ENCODE measurements at places on chromosomes 5 and 9.

GRCh38 chr5:52710972-52711596 is 76.6 kb upstream of the ITGA1 start:
- DNase-seq, result no peak

- DNase-seq, result no peak
Observed at GRCh38 chr9:113538131-113538530, 74.6 kb downstream of the RGS3 start.

DNA sequence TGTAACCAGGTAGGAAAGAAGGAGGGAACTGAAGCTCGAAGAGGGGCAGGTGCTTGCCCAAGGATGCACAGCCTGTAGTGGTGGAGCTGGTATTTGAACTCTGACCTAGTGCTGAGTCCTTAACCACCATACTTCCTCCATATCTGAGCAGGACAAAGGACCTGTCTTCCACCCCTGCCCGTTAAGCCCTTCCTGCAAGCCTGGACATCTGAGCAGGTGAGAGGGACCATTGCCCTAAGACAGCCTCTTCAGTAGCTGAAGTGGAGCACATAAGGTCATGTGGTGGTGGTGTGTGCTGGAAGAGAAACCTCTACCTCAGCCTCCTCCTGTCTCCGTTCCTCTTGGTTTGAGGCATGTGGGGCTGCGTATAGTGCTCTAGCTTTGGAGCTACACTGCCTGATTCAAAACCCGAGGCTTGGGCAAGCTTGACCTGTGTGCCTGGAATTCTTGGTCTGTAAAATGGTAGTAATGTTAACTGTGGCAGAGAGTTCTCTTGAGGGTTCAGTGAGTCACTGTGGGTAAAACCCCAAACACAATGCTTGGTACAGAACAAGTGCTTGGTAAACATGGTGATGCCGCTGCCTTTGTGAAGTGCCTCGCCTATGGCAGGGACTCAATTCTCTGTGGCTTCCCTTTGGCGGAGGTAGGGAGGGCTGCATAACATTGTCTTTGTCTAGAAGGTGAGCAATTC is 7.4 kb downstream of the GALNT10 start:
- no peak for DNase-seq

GRCh38 chr5:180613188-180613813 is 22.0 kb upstream of the SCGB3A1 start:
- DNase-seq, result no peak

- DNase-seq, result no peak
Observed at GRCh38 chr5:94702729-94703128, 84.3 kb downstream of the SLF1 start.

- no peak for DNase-seq
Observed at GRCh38 chr5:143707806-143708205, 104.2 kb upstream of the HMHB1 start.

GRCh38 chr9:83153030-83153429 is 90.1 kb upstream of the RASEF start:
- DNase-seq, result no peak

GRCh38 chr5:10266839-10267238 is 16.8 kb downstream of the CCT5 start:
- no peak for DNase-seq

GRCh38 chr5:124819201-124819600 is 72.8 kb upstream of the ZNF608 start:
- no peak for DNase-seq

GRCh38 chr9:15146268-15146700 is 160.7 kb downstream of the TTC39B start:
- DNase-seq, result peak; percentile 79

GRCh38 chr5:178216088-178216534 is 11.8 kb downstream of the HNRNPAB start:
- no peak for DNase-seq

GRCh38 chr5:142057697-142058056 is 44.9 kb upstream of the GNPDA1 start:
- no peak for DNase-seq

GRCh38 chr9:110769667-110770066 is 101.1 kb downstream of the MUSK start:
- no peak for DNase-seq

GRCh38 chr9:137973829-137974416 is 96.3 kb downstream of the CACNA1B start:
- DNase-seq, result no peak

DNA sequence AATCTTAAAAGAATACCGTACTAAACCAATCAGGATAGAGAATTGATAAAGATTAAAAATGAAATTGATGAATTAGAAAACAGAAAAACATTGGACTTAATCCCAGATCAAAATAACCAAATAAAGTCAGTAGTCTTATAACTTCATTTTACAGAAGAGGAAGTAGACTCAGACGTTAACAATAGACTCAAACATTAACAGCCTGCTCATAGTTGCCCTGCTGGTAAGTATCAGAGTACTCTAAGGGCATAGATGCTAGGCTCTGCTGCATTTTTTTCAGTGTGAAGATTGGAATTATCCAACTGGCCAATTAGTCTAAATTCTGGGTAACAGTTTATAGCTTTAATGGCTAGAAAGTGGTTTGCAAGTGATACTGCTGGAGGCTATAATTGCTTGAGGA is 42.9 kb downstream of the ADGRV1 start:
- no peak for DNase-seq

DNA sequence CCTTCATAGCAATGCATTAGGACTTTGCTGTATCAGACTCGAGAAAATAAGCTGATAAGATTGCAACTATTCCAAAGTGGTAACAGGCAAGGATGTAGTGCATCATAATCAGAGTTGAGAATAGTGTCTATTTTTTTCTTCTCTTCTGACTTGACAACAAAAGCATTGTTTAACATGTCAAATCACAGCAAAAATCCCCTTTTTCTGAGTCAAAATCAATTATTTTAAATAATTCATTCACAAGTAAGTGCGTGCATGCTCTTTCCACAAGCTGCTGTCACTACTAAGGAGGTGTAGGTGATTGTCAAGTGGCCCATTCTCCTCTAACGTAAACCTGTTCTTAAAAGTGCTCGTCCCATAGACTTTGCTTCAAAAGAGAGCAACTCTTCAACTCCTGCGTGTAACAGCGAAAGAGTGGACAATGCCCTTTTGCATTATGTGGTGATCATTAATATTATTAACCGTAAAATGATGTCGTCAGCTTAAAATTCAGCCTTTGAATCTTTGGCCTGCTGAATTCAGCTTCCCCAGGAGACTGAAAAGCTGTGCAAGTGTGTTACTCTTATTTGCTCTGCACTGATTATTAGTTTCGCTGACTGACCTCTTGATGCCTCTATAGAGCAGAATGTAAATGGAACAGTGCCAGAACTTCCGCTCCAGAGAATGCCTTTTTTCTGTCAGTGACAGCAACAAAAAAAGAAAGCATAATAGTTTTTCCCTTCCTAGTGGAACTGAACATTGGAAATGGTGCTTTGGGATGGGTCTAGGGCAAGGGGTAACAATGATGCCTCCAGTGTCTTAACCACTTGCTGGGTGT is 680.8 kb upstream of the SEMA6A start:
- no peak for DNase-seq

DNA sequence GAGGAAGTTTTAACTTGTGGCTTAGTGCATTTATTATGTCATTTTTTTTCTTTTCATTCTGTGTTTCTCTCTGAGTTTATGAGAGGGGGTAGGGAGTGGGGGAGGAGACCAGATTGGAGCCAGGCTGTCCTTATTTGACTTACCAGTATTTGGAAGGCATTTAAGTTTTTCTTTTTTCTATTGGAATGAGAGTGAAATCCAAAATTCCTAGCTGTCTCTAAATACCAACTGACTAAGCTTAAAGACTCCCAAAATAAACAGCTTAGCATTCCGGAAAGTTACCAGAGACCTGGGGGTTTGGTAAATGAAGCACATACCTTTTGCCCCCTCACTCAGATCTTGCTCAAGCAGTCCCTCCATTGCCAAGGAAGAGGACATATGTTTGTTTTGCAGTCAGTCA is 581.9 kb upstream of the BRINP1 start:
- DNase-seq, result no peak

GRCh38 chr9:73023025-73023541 is 70.2 kb upstream of the ALDH1A1 start:
- DNase-seq, result peak; percentile 43

GRCh38 chr5:149358294-149358651 is 427 bp downstream of the PCYOX1L start:
- DNase-seq, result no peak

GRCh38 chr5:37206736-37207135 is 42.4 kb downstream of the CPLANE1 start:
- DNase-seq, result no peak

- no peak for DNase-seq
Observed at GRCh38 chr5:173012882-173013281, 29.3 kb downstream of the ATP6V0E1 start.

GRCh38 chr5:122129306-122129705 is at the start of gene ZNF474:
Gene ZNF474 (plus strand): TSS chr5:122129546. CDS start chr5:122151991, 22,445 bp downstream.
- peak; percentile 85 for DNase-seq

GRCh38 chr5:65105301-65105700 is 336.6 kb downstream of the CWC27 start:
- DNase-seq, result no peak

GRCh38 chr9:86042199-86042978 is 57.0 kb downstream of the GOLM1 start:
- DNase-seq, result no peak

- DNase-seq, result no peak
Observed at GRCh38 chr5:137027758-137028157, 471.4 kb downstream of the SPOCK1 start.

DNA sequence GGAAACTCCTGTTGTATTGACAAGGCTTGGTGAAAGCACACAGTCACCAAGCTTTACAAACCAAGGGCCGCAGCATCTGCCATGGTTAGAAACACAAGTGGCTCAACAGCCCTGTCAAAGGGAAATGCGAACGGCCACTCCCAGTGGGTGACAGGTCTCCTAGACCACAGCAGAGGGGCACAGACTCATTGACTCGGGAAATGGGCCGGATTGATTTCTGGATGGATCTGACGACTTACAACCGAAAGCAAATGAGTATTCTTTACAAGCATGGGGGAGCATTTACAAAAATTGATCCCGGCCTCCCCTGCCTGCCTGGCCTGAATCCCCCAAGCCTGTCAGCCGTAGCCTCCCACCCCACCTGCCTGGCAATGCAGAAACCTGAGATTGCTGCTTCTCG is 48.2 kb downstream of the ADAMTS2 start:
- DNase-seq, result no peak

DNA sequence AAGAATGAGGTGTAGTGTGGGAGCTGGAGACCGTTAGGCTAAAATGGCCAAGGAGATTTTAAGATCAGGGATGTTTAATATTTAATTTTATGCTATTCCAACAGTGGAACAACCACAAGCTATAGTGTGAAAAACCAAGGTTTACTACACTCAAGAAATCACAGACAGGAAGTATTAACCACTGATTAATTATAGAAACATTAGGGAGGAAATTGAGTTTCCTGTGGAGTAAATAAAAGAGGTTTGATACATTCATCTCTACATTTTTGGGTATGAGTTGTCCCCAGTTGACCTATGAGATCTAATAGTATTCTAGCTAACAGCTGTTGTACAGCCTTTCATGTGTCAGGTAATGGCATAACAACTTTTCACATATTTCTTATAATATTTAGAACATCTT is 103.7 kb upstream of the MPDZ start:
- DNase-seq, result no peak

DNA sequence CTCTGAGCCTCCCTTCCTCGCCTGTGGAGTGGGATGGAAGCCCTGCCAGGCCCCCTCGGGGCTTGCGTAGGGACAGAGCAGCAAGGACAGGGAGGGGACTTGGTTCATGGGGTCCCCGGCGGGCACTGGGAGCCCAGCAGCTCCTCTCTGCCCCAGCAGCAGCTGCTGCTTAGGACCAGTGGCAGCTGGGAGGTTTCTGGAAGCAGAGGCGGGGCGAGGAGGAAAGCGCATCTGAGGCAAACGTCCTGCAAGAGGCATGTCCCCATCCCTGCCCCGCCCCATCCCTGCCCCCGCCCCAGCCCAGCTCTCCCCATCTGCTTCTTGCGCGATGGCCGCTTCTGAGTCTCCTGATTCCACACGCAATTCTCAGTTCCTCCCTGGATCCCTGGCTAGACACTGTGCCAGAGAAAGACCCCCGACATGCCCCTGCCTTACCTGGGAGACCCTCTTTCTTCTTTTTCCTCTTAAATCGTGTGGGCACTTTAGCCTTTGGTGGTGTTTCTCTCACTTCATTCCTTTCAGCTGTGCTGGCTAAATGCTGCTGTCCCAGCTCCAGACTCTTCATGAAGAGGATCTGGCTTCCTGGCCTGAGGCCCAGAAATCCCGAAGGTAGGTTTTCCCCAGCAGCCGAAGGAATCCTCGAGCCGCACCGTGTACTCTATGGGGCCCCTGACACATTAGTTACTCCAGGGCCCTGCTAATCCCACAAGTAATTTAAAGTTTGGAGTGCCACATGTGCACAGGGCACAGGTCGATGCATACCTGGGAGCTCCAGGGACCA is 4.4 kb upstream of the OR2S2 start:
- no peak for DNase-seq

DNA sequence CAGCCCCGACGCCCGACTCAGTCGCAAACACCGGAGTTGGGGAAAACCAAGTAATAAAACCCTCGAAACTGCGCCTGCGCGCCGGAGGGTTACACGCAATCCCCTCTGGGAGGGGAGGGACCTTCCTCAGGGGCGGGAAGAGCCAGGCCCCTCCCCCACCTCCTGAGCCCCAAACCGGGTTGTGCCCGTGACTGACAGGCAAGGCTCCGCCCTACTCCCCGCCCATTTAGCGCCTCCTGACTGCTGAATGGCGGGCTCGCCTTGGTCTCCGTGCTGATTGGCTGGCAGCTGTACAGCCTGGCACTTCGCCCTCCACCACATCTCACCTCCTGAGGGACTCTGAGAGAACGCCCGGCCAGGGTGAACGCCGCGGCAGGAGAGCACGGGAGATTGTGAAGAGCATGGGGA is at the start of gene PRDM9:
Gene PRDM9 (plus strand): TSS at position 332 of the 408 bp plus-strand sequence. CDS start 1,425 bp downstream, outside the sequence.
- DNase-seq, result no peak

DNA sequence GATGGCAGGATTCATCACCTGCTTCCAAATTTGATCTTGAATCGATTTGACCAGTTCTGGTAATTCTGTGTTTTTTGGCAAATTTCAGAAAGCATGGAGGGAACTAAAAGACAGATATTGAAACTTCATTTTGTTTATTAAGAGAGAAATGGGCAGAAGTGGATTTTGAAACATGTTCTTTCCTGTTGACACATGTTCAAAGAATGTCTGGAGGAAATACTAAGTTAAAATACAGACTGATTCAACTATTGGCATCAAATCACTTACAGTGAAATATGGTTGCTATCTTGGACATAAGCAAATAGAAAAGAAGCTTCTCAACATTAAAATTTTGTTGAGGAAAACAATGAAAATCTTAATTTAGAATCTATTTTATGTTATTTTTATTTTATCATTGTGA is 19.3 kb upstream of the GZMK start:
- DNase-seq, result no peak

DNA sequence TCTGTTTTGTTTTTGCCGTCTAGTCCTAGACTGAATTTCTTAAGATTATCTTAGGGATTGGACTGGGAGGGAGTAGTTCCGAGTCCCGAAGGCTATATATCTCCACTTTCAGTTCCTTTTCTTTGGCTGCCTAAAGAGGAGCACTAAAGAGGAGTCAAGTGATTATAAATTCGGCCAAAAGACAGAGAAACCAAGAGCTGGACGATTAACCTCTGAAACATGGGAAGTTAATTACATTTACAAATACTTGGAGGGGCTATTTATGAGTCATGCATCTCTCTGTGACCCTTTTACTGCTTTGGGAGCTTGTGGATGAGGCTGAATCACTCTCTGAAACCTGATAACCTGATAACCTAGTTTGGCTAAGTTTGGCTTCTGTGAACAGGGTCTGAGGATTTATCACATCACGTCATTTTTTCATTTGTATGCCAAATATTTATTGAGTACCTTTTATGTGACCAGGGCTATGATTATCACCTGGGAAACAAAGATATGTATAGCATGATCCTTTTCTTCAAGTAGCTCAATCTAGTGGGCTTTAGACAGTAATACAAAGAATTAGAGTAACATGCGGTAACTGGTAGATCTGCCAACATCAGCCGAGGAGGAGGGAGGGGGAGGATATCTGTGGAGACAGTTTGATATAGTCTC is 180.9 kb downstream of the CD180 start:
- DNase-seq, result no peak

All from neuronal stem cell (in vitro differentiated cells).